ENCODE measurements at places on chromosomes 6 and 20.

DNA sequence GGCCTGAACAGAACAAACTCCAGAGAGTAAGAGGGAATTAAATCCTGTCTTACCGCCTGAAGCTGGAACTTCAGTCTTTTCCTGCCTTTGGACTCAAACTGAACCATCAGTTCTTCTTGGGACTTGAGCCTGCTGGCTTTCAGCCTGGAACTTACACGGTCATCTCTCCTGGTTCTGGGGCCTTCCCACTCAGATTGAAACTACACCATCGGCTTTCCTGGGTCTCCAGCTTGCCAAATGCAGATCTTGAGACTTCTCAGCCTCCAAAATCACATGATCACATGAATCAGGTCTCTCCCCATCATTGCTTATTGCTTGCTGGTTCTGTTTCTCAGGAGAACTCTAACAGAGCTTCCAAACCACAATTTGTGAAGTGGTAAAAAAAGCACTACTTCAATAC lies 276.3 kb downstream of the KIF16B start:
- no peak for DNase-seq

GRCh38 chr6:1346101-1346500 lies 34.2 kb downstream of the FOXQ1 start:
- DNase-seq, result no peak

GRCh38 chr20:61429458-61430227 lies 177.6 kb downstream of the CDH4 start:
- no peak for DNase-seq

- DNase-seq, result no peak
Observed at GRCh38 chr6:22455378-22455777, 114.0 kb upstream of the HDGFL1 start.

DNA sequence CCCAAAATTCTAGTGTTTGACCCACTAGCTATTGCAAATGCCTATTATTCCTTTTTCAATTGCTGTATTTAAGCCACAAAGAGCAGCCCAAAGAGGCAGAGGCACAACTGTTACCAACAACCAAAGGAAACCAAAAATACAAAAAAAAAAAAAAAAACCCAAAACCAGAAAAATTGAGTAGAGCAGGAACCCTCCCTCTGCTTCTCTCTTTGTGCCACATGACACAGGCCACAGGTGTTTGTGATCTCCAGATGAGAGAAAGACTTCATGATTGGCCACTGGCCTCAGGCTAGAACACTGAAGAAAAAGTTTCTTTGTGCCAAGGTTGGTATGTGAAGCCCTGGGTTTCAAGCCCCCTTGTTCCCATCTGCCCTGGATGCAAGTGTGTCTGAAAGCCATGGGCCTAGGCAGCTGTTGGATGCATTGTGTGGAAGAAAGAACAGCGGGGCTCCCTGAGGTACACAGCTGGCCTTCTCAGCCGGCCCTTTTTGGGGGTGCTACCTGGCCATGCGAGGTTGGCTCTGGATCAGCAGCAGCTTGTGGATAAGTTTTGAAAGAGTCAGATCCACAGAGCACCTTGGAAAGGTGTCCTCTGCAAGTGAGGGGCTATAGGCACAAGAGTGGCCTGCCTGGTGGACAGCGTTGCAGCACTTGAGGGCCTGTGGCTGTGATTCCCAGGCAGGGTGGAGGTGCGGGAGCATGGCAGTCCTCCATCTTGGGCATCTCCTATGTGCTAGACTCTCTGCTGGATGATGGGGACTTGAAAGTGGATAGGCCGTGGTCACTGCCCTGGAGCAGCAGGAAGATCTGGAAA lies 204.5 kb downstream of the ZDHHC14 start:
- no peak for DNase-seq

GRCh38 chr6:134468633-134469032 lies 150.7 kb upstream of the SGK1 start:
- DNase-seq, result no peak

GRCh38 chr6:136491251-136491650 lies 59.0 kb downstream of the MAP7 start:
- DNase-seq, result no peak

GRCh38 chr6:137661601-137662000 lies 167.4 kb upstream of the OLIG3 start:
- DNase-seq, result peak; percentile 48

DNA sequence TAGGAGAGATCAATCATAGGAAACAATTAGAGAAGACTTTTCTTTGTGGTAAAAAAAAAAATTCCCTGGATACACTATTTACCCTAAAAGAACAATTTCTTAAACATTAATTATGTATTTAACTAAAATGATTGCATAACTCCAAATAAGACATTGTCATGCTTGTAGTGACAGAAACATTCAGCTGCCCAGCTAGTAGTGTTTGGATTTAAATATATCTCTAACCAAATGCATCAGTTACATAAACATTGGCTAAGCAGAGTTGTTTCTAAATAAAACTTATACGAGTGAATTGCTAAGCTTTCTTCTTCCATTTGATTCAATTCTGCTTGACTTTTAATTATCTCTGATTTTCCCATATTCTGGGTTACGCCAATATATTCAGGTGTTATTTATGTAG lies 23.7 kb downstream of the MLIP start:
- DNase-seq, result no peak

DNA sequence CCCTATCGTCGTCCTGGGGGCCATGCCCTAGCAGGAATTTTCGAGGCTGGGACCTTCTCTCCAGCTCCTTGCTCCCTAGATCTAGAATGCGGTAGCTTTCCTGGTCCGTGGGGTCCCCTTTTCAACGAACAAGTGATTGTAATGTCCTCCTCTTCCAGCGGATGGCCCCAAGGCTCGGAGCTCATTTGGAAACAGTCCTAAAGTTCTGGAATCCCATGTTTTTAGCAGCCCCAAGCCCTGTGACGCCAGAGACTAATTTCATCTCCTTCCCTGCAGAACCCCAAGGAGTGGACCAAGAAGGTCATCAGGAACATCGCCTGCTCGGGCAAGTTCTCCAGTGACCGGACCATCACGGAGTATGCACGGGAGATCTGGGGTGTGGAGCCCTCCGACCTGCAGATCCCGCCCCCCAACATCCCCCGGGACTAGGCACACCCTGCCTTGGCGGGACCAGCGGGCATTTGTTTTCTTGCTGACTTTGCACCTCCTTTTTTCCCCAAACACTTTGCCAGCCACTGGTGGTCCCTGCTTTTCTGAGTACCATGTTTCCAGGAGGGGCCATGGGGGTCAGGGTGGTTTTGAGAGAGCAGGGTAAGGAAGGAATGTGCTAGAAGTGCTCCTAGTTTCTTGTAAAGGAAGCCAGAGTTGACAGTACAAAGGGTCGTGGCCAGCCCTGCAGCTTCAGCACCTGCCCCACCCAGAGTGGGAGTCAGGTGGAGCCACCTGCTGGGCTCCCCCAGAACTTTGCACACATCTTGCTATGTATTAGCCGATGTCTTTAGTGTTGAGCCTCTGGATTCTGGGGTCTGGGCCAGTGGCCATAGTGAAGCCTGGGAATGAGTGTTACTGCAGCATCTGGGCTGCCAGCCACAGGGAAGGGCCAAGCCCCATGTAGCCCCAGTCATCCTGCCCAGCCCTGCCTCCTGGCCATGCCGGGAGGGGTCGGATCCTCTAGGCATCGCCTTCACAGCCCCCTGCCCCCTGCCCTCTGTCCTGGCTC lies 48.5 kb downstream of the PYGB start:
- DNase-seq, result no peak

GRCh38 chr6:53148684-53149083 lies at the start of gene GCM1:
Gene GCM1, minus strand, starts transcription at chr6:53148841. Its CDS starts 3,209 bp downstream, at chr6:53145632.
- no peak for DNase-seq

DNA sequence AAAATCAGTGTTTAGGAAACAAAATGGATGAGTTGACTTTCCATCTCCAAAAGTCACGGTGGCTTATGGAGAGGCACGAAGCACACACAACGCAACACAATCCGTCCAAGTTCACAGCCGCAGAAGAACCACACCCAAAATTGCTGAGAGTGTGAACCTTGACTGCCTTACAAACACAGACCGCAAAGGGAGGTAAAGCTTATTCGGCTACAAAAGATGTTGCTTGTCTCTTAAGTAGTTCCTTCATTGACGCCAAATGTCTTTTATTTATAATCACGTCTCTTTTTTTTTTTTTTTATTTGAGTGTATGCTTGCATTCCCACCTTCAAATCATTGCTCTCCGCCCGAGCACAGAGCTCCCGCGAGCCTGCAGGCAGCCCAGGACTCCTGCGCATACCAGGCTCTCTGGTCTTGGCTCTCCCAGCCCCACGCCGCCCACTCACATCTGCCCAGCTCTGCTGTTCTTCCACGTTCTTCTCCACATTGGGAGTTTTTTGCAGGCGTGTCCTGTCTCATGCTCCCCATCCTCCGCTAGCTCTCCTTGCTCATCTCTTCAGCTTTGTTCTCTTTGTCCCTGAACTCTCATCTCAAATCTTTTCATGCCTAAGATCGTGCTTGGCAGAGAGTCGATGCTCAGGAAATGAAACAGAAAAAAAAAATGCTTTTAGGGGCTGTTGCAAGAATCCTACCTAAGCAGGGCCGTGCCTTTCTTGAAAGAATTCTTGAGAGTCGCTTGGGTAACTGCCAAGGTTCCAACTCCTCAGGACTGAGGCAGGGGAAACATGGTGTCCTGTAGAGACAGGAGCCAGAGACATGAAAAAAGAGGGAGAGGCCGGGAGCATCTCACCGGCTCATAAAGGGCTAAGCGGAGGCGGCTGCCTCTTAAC lies 25.8 kb downstream of the LY86 start:
- no peak for DNase-seq

DNA sequence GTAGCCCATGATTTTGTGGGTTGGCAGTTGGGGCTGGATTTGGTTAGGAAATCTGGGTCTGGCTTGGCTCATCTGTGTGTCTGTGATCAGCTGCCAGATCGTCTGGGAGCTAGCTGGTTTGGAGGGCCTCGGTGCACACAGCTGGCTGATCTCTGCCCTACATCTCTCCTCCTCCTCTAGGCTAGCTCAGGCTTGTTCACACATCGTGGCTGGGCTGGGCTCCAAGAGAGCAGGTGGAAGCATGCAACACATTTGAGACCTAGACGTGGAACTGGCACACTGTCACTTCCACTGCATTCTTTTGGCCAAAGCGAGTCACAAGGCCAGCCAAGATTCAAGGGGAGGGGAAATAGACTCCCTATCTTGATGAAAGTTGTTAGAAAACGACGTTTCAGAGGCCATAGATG lies 15.9 kb downstream of the NDUFAF5 start:
- no peak for DNase-seq

DNA sequence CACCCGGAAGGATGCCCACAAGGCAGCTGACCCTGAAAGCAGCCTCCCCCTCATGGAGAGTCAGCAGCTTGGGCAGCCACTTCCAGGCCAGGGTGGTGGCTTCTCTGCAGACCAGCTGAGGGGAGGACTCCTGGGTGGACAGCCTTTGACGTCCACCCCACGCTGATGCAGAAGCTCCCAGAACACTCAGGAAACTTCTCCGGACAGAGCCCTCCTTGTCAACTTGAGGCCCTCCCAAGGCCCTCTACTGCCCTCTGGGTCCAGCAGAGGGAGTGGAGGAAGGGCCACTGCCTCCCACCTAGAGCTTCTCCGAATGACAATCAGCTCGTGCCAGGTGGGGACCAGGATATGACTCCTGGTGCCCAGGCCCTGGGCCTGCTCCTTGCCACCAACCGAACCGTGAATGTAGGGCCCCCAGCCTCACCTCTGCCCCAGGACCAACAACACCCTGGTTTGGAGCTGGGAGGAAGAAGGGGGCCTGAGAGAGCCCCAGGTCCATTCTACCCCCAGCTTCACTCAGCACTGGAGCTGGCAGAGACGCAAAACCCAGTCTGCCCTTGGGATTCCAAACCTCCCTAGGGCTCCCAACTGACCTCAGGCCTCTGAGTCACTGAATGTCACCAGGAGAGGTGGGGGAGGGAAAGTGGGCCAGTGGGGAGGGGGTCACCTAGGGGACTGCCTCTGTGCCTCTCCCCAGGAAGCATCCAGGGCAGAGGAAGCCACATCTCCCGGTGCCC lies 10.9 kb upstream of the SLC22A7 start:
- DNase-seq, result no peak
